ENCODE measurements at places on chromosomes 6 and 20.

GRCh38 chr6:111052171-111052570 is 35.1 kb upstream of the SLC16A10 start:
- DNase-seq, result no peak

DNA sequence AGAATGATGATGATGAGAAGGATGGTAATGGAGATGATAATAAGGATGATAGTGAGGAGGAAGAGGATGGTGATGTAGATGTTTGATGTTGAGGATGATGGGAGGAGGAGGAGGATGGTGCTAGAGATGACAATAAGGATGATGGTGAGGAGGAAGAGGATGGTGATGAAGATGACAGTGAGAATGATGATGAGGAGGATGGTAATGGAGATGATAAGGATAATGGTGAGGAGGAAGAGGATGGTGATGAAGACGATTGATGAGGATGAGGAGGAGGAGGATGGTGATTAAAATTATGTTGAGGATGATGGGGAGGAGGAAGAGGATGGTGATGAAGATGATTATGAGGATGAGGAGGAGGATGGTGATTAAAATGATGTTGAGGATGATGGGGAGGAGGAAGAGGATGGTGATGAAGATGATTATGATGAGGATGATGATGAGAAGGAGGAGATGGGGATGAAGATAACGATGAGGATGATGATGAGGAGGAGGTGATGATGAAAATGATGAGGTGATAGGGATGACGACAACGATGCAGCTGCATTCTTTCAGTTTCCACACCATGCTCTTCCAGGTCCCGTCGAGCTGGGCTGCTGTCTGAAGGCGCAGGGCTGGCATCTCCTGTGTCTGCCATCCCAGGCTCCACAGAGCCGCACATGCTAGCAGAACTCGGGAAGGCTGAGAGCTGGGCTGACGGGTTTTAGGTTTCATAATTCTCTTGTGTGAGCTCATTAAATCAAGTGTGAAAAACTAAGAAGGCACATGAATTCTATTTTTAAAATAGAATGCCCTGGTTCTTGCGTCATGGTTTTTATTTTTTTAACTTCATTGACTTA is 274.9 kb downstream of the SMOC2 start:
- no peak for DNase-seq

DNA sequence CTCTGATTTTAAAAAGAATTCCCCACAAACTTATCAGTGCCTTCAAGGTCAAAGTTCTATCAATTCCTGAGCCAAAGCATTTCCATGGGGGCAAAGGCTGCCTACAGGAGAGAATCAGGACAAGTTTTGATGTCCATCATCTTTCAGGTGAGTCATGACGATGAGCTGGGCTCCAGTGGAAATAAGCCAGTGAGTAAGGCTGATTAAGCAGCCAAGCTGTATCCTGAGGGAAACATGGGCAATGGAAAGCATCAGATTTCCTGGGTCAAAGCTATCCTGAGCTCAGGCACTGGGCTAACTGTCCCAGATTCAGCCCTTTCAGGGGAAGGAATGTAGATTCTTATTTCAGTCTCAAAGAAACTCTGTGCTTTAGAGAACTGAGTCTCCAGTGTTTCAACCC is 377.4 kb downstream of the CD109 start:
- DNase-seq, result no peak

DNA sequence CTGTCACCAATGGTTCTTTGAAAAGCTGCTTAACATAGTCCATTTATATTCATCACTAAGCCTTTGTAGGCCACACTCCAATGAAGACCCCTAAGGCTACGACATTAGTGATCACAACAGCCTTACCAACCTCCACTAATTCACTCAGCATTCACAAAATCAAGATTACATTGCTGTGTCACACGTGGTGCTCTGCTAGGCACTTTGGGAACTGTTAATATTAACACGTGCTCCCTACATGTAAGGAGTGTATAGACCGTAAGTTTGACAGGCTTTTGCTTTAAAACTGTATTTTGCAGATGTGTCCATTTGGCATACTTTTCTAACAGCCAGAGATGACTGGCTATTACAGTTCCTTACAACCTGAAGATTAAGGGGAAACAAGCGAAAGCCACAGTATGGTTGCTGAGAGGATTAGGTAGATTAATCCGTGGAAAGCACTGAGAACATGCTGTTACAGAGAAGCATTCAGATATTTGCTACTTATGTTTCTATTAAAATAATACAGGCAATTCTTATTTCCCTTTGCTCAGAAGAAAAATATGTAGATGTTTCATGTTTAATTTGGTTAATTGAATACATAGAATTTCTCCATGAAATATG is 69.7 kb downstream of the SAMD3 start:
- no peak for DNase-seq

- DNase-seq, result no peak
Observed at GRCh38 chr6:113936093-113936934, 34.6 kb downstream of the HDAC2 start.
